Uterus (tissue), 4 donors: ENCODE measurements at places on chromosomes 16 and 17.
A peak's percentile ranks its signal among the peaks of the same experiment; 100 is the strongest.

- DNase-seq = peak; percentile 76
- no peaks in the 10 kb centered on the region for H3K36me3 ChIP-seq
- H3K4me1 ChIP-seq = peaks cover 9% of the 10 kb centered on the region
- peak overlapping the region; percentile 58 for H3K4me3 ChIP-seq
Measured at GRCh38 chr17:7856011-7856810, 1.1 kb downstream of the NAA38 start.

DNA sequence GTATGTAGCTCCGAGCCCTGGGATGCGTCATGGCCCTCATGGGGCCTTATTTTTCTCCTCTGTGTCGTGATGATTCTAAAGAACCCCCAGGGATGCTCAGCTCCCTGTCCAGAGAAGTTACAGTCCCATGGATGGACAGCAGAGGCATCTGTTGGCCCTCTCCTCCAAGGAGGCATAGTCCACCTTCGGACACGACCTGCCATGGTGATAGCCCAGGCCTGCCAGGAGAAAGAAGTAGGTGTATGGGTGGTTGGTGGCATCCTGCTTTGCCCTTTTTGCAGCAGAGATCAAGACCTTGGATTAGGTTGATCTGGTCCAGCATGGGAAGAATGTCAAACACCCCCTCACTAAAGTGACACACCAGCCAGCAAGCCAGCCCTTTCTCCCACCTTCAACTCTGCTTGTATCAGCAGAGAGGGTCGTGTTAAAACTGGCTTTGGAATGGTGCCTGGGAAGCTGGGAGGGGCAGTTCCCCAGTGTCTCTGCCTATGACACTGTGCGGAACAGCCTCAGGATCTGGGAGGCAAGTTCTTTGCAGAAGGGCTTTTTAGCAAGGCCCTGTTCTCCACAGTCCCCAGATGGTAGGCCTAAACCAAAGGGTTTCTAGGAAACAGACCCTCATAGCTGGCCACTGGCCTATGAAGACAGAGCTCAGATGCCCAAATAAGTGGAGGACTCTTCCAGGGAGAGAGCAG lies 259.9 kb upstream of the RPL38 start:
- H3K27ac ChIP-seq = no peak overlapping the region
- DNase-seq = no peak
- no peaks in the 10 kb centered on the region for H3K36me3 ChIP-seq
- no peak overlapping the region for H3K4me3 ChIP-seq

DNA sequence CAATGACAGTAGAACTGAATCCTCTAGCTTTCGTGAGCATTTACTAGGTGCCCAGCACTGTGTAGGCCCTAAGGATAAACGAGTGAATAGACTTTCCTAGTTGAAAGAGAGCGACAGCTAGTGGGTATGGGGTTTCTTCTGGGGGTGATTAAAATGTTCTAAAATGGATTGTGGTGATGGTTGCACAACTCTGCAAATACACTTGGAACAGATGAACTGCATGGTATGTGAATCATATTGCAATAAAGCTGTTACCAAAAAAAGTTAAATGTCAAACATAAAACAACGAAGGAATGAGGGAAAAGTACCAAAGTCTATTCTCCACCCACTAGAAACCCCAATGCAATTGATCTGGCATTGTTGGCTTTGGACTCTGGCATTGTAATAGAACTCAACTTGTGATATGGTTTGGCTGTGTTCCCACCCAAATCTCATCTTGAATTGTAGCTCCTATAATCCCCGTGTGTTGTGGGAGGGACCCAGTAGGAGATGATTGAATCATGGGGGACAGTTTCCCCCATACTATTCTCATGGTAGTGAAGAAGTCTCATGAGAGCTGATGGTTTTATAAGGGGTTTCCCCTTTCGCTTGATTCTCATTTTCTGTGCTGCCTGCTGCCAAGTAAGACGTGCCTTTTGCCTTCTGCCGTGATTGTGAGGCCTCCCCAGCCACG lies 70.5 kb downstream of the MARF1 start:
- no peak overlapping the region for H3K4me3 ChIP-seq
- H3K36me3 ChIP-seq = no peaks in the 10 kb centered on the region
- H3K27ac ChIP-seq = peak overlapping the region; percentile 12
- no peaks in the 10 kb centered on the region for H3K4me1 ChIP-seq
- no peak for DNase-seq

GRCh38 chr17:46732754-46733398 lies 85.6 kb downstream of the WNT3 start:
- no peaks in the 10 kb centered on the region for H3K27me3 ChIP-seq
- H3K4me1 ChIP-seq = no peaks in the 10 kb centered on the region
- no peak for DNase-seq
- H3K36me3 ChIP-seq = no peaks in the 10 kb centered on the region
- H3K27ac ChIP-seq = no peak overlapping the region

DNA sequence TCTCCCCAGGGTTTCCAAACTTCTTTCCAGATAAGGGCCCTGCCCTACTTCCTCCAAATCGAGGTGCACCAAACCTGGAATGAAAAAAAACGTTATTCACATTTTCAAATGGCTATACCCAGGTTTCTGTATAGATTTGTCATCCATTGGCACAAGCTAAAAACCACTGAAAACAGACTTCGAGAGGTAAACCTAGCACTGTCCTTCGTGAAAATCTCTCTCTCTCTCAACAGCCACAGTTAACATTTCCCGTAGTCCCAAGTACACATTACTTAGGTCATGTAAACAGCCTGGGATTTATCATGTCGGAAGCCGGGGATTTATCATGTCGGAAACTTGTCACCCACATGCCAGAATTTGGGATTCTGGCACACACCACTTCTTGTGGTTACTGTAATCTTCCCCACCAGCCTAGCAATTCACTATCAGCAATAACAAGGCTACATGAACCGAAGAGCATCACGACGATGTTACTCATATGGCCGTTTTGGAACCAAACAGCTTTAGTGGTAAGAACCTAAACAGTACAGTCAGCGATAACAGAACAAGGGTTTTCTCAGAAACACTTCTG lies 1.2 kb downstream of the DDX5 start:
- no peaks in the 10 kb centered on the region for H3K27me3 ChIP-seq
- H3K27ac ChIP-seq = peak overlapping the region; percentile 100
- H3K4me1 ChIP-seq = no peaks in the 10 kb centered on the region

- H3K27ac ChIP-seq = peak overlapping the region; percentile 45
- DNase-seq = no peak
- H3K4me3 ChIP-seq = no peak overlapping the region
- peaks cover 8% of the 10 kb centered on the region for H3K4me1 ChIP-seq
- no peaks in the 10 kb centered on the region for H3K27me3 ChIP-seq
Measured at GRCh38 chr16:50606431-50607050, 58.3 kb downstream of the NKD1 start.

- H3K27me3 ChIP-seq = no peaks in the 10 kb centered on the region
- no peak for DNase-seq
- H3K4me3 ChIP-seq = no peak overlapping the region
- peaks cover 11% of the 10 kb centered on the region for H3K4me1 ChIP-seq
- H3K27ac ChIP-seq = peak overlapping the region; percentile 57
Measured at GRCh38 chr17:16419929-16420271, 4.5 kb downstream of the TRPV2 start.

- no peak overlapping the region for H3K4me3 ChIP-seq
- no peaks in the 10 kb centered on the region for H3K36me3 ChIP-seq
- no peaks in the 10 kb centered on the region for H3K27me3 ChIP-seq
- H3K27ac ChIP-seq = no peak overlapping the region
Measured at GRCh38 chr16:51055434-51055833, 95.6 kb downstream of the SALL1 start.

DNA sequence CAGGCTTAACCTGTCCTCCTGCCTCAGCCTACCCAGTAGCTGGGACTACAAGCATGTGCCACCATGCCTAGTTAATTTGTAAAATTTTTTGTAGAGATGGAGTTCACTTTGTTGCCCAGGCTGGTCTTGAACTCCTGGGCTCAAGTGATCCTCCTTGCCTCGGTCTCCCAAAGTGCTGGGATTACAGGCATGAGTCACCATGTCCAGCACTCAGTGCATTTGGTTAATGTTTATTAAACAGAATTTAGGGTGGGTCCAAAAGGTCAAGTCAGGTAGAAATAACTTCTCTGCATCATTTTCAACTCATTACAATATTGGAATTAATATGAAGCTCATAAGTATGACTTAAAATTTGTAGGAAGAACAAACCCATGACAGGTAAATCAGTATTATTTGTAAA lies 55.7 kb downstream of the RHOT1 start:
- H3K4me1 ChIP-seq = no peaks in the 10 kb centered on the region
- H3K36me3 ChIP-seq = no peaks in the 10 kb centered on the region
- no peak for DNase-seq

DNA sequence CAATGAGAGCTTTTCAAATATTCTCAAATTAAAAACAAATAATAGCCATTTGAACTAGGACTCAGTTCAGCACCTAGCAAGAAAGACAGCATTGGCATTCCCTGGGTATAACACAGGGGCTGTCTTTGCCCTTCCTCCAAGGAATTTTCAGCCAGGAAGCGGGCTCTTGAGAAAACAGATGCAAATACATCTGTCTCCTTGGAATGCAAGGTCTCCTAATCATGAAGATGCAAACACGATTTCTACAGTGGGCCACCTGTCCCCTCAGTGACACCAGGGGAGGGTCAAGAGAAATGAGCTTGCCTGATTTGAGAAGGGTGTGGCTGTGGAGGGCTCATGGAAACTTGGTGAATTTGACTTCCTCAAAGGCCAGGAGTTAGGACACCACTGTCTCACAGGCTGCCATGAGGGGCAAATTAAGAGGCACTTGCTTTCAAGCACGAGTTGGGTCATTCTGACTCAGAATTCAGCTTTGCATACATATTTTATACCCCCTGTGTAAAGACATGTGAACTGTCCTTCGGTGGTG lies 24.5 kb upstream of the SUPT4H1 start:
- H3K36me3 ChIP-seq = no peaks in the 10 kb centered on the region
- no peaks in the 10 kb centered on the region for H3K27me3 ChIP-seq
- DNase-seq = no peak
- H3K4me1 ChIP-seq = no peaks in the 10 kb centered on the region
- H3K4me3 ChIP-seq = no peak overlapping the region

DNA sequence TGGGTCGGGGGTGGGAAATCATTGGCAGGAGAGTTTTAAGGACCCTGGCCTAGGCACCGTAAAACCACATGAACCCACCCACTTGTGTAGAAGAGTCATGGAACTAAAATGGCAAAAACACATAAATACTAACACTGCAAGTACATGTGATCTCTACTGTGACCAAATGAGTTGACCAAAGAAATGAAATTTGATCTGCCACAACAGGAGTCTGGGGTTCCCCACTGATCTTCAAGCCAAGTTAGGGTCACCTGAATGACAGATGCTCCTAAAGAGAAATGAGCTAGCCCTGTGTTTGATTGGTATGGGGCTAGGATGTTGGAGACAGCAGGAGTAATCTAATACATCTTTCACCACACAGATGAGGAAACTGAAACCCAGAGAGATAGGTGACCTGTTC lies 21.5 kb upstream of the SKAP1 start:
- no peaks in the 10 kb centered on the region for H3K4me1 ChIP-seq
- H3K36me3 ChIP-seq = no peaks in the 10 kb centered on the region
- no peak for DNase-seq
- H3K27ac ChIP-seq = no peak overlapping the region
- H3K4me3 ChIP-seq = no peak overlapping the region
- no peaks in the 10 kb centered on the region for H3K27me3 ChIP-seq

- no peaks in the 10 kb centered on the region for H3K36me3 ChIP-seq
- no peak for DNase-seq
- H3K4me3 ChIP-seq = no peak overlapping the region
- no peak overlapping the region for H3K27ac ChIP-seq
- H3K4me1 ChIP-seq = no peaks in the 10 kb centered on the region
- no peaks in the 10 kb centered on the region for H3K27me3 ChIP-seq
Measured at GRCh38 chr17:34723875-34724274, 144.5 kb downstream of the TMEM132E start.

GRCh38 chr17:59786536-59787319 lies 79.3 kb downstream of the VMP1 start:
- DNase-seq = peak; percentile 33
- H3K4me1 ChIP-seq = peaks cover 6% of the 10 kb centered on the region
- H3K4me3 ChIP-seq = no peak overlapping the region
- H3K27me3 ChIP-seq = no peaks in the 10 kb centered on the region
- H3K27ac ChIP-seq = peak overlapping the region; percentile 78

DNA sequence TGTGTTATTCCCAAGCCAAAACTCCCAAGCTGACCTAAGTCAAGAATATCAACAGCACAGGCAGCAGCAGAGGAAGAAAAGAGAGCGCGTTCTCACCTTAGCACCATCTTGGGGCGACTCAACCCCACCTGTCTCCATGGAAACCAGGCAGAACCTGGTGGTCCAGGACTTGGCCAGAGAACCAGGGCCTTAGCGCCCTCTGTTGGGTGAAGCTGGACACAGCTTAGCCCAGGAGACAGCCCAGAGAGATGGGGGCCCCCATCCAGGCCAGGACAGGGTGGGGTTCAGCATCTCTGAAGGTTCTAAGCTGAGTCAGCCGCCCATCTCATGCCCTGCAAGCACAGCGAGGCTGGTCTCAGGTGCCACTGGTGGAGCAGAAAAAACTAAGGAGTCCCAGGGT lies 60.1 kb upstream of the TMEM132E start:
- no peak overlapping the region for H3K4me3 ChIP-seq
- H3K36me3 ChIP-seq = no peaks in the 10 kb centered on the region
- no peaks in the 10 kb centered on the region for H3K4me1 ChIP-seq
- no peaks in the 10 kb centered on the region for H3K27me3 ChIP-seq
- no peak for DNase-seq

DNA sequence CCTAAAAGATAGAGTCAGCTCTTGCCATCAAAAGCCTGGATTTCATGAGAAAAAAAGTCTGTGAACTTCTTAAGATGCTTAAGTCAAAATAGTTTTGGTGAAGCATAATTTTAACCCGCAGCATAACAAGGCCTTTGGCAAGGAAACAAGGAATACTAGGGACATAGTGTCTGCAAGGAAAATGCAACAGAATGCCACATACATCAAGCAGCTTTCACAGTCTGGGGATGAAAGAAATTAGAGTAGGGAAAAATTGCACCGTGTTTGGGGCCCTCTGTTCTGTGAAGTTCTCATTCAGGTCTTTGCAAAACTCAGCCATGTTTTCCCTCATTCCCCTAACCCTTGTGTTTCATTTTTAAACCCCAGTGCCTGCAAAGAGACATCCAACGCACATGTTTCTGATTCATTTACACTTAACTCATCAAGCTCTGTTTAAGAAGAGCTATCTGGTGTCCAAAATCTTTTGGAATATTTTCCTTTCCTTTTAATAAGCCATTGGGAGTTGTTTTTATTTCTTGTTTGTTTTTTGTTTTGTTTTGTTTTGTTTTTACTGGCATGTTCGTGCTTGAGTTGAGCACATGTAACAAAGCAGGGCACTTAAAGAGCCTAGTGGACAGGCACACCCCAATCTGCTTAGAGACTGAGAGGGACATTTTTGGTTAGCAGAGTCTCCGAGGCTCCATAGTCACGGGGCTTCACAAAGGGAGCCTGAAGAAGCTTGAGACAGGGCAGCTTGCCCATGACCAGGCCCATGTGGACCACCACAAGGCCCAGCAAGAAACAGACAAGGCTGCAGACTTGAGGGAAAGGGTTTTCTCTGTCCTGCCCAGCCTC lies 116.5 kb downstream of the ANKFN1 start:
- H3K27ac ChIP-seq = no peak overlapping the region
- DNase-seq = no peak
- H3K27me3 ChIP-seq = no peaks in the 10 kb centered on the region
- no peaks in the 10 kb centered on the region for H3K4me1 ChIP-seq
